ENCODE measurements at places on chromosomes 2 and 18.

GRCh38 chr2:234680688-234681619, 184.1 kb upstream of the ARL4C start:
- no peak for DNase-seq

GRCh38 chr2:12918835-12919445, 202.2 kb downstream of the TRIB2 start:
- DNase-seq: no peak

- DNase-seq: no peak
Observed at GRCh38 chr18:12744103-12744502, 41.3 kb downstream of the PSMG2 start.

GRCh38 chr2:160399880-160400279, 93.7 kb downstream of the RBMS1 start:
- no peak for DNase-seq

- DNase-seq: no peak
Observed at GRCh38 chr18:34991561-34991960, 49.7 kb upstream of the MAPRE2 start.

DNA sequence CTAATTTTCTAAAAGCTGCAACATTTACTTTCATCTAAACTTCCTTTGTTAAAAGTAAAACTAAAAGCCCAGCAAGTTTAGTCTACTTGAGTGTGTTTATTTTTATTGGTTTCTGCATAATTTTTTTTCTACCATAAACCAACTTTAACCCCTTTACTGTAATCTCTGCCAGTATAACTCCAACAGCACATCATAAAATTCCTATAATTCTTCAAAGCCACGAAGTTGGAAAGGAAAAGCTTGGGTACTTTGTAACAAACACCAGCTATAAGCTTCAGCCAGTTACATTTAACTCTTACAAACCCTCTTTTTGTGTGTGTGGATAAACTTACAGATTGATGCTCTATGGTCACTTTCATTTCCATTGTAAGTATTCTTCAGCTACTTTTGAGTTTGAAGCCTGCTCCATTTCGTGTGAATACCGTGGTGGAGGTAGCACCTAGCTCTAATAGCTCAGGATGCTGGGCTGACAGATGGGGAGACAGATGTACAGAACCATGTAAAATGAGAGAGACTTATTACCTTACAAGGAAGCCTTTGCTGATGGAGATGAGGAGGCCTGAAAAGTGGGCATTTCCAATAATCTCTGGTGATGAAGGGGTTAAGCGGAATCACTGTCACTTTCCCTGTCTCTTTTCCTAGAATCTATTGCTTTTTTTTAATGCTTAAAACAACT, 42.5 kb downstream of the ZEB2 start:
- DNase-seq: no peak

DNA sequence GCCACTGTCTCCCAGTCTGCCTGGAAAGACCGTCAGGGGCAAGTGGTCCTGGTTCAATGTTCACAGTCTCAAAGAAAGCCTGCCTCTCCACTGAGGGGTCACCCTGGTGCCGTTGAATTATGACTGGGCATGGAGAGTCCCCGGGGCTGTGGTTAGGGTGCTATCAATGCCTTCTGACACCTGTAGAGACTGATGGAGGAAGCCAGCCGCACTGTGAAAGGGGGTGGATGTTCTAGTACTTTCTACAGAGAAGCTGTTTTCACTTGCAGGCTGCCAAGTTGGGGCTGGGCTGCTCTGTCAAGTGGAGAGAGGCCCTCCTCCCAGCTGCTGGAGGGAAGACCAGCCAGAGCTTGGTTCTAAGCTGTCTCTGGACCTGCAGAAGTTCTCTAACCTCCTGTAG, 80.5 kb downstream of the BCL2L11 start:
- no peak for DNase-seq

DNA sequence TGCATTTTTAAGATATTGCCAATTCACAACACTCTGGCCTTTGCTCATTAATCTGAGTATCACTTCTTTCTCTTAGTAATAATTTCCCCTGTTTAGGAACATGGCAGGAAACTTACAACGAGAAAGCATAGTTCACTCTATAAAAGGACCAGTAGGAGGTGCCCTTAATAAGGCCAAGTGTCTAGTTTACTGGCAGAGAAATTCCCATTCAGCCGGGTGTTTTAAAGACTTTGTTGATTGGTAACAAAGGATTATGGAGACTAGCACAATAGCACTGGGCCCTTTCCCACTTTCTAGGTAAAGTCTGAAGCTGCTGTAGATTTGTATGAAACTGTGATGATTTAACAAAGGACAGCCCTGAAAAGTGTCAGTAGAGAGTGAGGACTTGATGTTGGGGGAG, 3.1 kb downstream of the DCC start:
- peak; percentile 20 for DNase-seq

All from DMS153 (cell line).